ENCODE measurements at places on chromosomes 6 and 20.

- no peak for DNase-seq
Measured at GRCh38 chr6:166729658-166730057, 102.6 kb upstream of the RPS6KA2 start.

DNA sequence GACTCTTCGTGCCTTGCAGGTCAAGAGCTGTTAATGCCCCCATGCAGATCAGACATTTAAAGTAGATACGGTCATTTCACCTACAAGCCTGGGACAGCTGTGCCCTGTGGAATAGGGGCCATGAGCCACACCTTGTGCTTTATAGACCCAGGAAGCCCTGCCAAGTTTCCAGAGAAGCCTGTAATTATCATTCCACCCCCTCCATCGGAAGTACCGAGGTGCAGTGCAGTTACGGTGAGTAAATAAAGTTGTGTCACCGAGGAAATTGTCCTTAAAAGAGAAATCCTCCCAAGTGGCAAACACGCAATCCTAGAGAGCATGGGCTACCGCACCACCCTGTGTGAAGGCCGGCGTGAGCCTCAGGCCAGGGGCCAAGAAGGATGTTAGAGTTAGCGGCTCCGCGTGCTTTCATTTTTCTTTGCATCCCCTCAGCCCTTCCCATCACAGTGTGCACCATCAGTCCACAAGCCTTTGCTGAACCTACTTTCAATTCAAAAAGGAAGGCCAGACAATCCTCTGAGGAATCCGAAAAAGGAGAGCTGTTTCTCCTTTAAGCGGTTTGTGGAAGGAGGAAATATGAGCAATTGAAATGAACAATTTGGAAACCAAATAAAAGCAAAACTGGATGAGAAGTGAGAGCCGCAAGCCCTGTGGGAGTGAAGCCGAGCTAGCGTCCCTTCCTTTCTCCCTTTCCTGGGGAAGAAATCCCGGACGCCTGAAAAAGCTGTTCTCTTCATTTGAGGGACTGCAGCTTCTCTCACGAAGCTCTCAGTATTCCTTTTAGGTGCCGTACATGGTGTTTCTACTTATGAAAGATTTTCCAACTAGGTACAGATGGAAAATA is 183.3 kb upstream of the PDE10A start:
- DNase-seq = no peak

GRCh38 chr20:57996936-57997890 is 231.2 kb downstream of the ANKRD60 start:
- no peak for DNase-seq

GRCh38 chr6:69784595-69785377 is 12.0 kb downstream of the LMBRD1 start:
- no peak for DNase-seq

GRCh38 chr6:15109338-15110090 is 136.4 kb upstream of the JARID2 start:
- DNase-seq = no peak

- DNase-seq = no peak
Measured at GRCh38 chr6:141851063-141851462, 281.7 kb upstream of the GJE1 start.

DNA sequence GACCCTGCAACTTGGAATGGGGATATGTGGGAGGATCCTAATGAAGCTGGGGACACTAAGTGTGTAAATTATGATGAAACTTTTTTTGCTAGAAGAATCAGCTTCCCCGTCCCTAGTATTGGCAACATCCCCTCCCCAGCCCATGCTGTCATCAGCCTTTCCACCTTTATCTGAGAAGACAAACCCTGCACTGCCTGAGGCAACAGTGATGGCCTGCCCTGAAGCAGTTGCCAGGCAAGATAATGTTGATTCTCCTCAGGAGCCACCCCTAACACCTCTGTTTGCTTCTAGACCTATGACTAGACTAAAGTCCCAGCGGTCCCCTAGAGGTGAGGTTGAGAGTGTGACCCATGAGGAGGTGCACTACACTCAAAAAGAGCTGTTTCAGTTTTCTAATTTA is 27.1 kb downstream of the MICA start:
- no peak for DNase-seq

- no peak for DNase-seq
Measured at GRCh38 chr20:57508381-57508780, 16.6 kb downstream of the CTCFL start.

DNA sequence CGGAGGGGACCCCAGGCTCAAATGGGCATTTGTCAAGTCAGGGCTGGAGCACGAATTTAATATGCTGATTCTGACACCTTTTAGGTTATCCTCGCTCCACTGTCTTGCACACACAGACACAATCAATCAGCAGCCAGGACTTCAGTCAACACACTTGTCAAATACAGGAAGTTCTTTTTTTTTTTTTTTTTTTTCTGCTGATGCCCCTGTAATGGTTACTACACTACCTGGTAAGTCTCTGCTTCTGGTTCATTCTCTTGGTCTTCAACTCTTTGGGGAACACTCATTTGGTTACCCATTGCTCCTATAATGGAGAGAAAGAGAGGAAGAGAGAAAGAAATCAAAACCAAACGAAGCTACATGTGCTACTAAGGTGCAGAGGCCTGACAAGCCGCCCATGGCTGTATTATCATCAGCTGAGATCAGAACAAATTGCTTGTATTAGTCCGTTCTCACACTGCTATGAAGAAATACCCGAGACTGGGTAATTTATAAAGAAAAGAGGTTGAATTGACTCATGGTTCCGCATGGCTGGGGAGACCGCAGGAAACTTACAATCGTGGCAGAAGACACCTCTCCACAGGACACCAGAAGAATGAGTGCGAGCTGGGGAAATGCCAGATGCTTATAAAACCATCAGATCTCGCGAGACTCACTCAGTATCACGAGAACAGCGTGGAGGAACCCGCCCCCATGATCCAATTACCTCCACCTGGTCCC is 11.8 kb downstream of the BCAS1 start:
- DNase-seq = no peak

DNA sequence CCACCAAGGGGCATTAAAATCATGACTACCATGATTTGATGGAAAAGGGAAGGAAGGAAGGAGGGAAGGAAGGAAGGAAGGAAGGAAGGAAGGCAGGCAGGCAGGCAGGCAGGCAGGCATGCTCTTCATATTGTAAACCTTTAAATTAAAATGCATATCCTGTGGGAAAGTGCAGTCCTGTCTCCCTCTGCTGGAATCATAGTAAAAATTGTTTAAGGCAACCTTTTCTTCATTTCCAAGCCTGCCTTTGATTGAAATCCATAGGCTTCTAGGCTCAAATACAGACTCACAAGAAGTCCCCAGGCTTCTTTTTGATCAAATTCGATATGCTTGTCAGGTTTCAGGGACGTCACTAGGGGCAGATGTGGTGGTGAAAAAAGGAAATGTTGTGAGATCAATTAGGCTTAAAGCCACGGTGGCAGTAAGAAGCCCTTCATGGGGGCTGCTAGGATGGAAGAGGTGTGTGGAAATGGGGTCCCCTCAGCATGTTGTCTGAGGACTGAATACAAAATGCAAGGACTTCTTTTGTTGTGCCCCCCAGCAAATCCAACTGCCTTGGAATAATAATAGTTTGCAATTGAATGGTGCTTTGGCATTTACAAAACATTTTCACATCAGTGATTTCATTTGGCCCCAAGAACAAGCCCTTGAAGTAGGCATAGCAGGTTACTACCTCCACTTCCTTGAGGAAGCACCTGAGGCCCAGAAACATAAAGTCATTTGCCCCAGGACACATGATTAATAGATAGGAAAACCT is 25.6 kb upstream of the GABRR1 start:
- no peak for DNase-seq

GRCh38 chr6:47716207-47716606 is 17.8 kb downstream of the ADGRF4 start:
- no peak for DNase-seq

GRCh38 chr6:138692978-138693909 is 80.3 kb upstream of the CCDC28A start:
- peak; percentile 72 for DNase-seq

GRCh38 chr6:129312880-129313279 is 397.1 kb downstream of the ARHGAP18 start:
- DNase-seq = no peak

GRCh38 chr6:21340573-21340972 is 253.0 kb upstream of the SOX4 start:
- DNase-seq = no peak

DNA sequence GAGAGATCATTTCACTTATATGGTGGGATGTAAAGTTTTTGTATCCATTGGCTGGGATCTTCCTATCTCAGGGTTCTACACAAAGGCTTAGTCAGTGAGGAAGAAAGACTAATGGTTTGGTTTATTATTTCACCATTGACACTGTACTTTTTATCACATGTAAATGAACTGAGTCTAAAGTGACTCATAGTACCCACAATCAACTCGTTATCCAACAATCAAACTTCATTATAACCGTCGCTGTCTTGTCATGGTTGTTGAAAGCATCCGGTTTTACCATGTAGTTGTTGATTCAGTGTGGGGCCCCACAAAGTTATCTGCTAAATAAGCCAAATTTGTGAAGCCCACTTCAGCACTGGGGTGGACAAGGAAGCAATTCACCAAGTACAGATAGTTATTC is 55.8 kb upstream of the MTRF1L start:
- DNase-seq = no peak

GRCh38 chr20:12875510-12875909 is 133.3 kb upstream of the SPTLC3 start:
- DNase-seq = no peak

DNA sequence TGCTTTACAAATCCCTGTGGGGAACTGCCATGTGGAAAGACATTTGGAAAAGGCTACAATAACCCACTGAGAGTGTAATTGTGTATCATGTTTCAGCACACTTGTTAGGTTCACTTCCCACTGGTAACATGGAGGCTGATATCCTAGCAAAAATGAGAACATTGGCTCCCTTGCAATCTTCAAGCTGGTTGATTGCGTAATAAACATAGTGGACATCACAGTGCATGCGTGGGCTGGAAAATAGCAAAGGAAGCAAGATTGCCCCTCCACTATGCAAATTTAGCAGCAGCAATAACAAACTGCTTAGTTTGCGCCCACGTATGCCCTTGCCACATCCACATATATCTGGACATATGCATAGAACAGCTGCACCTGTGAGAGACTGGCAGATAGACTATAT is 410.2 kb downstream of the MEI4 start:
- no peak for DNase-seq

- DNase-seq = no peak
Measured at GRCh38 chr6:29619578-29620160, 13.3 kb downstream of the GABBR1 start.

DNA sequence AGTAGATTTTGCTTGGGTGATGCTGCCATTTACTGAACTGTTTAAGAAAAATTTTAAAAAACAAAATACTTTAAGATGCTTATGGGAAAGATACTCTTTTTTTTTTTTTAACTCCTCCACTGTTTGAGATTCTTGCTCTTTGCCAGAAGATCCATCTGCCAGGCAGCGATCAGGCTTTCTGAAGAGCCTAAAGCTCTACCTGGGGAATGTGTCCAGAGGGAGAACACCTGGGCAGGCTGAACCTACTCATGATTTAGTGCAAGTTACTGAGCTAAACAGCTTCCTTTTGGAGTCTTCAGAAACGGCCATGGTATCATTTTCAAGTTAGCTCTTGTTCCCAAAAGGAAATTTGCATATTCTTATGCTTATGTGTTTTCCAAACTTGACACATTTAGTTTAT is 23.5 kb upstream of the MLIP start:
- no peak for DNase-seq

GRCh38 chr6:53892707-53893106 is 97.9 kb downstream of the LRRC1 start:
- no peak for DNase-seq

- DNase-seq = no peak
Measured at GRCh38 chr6:158361961-158362669, 49.9 kb downstream of the TULP4 start.

DNA sequence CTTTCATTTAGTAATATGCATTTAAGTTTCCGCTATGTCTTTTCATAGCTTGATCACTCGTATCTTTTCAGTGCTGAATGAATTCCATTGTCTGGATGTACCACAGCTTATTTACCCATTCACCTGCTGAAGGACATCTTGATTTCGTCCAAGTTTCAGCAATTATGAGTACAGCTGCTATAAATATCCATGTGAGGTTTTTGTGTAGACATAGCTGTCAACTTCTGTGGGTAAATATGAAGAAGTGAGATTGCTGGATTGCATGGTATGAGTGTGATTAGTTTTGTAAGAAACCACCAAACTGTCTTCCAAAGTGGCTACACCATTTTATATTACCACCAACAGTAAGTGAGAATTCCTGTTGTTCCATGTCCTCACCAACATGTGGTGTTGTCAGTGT is 79.2 kb upstream of the STMND1 start:
- DNase-seq = no peak

GRCh38 chr20:25226433-25227316 is 21.2 kb upstream of the PYGB start:
- DNase-seq = no peak

DNA sequence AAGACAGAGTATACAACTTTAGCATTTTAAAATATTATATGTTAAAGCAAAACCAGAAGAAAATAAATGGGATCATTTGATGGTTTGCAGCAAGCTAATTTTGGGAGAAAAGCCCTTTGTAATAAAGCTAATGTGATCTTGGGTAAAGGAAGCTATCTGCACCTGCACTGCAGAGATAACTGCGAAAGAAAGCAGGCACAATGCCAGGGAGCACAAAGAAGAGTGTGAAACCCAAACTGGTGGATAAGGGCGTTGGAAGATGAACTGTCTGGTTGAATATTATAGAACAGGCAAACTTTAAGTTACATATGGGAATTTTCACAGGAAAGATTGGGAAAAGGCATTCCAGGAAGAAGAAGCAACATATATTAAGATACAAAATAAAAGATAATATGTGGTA is 179.2 kb upstream of the KHDRBS2 start:
- DNase-seq = no peak

- DNase-seq = no peak
Measured at GRCh38 chr20:57829805-57830514, 120.1 kb upstream of the PMEPA1 start.

DNA sequence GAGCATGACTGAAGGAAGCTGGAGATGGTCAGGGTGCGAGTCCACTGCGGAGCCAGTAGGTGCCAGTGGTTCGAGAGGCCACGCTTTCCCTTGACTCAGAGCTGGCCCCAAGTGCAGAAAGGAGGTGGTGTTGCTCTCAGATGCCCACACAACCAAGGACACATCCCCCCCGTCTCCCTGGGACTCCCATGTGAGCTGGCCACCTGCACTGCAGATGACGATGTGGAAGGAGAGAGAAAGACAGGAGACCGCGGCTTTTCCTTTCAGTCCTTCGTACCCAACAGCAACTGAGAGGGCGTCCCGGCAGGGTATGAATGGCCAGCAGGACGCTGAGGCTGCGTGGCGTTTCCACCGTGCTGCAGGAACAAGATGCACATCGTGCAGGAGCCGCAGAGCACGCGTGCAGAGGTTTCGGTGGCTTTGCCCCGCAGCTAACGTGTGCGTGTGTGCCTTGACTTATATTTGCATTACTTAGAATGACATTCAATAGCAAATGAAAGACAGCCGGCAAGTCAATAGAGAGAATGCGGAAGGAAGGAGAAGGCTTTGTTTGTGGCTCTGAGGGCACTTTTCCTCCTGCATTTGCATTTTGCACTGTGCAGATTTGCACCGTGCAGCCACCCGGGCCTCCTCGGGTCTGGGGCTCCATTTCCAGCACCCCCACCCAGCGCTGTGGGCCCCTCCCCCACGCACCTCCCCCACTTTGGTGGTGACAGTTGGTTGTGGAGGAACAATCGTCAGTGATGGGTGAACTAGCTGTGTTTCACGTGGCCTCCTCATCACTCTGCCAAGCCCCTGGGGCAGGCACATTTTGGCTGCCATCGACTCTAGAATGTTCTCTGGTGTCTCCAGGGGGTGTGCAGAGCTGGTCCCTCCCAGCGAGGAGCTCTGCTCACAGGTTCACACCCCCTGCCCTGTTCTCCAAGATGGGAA is 26.4 kb upstream of the BHLHE23 start:
- DNase-seq = no peak

All from natural killer cell treated with Interleukin-12 subunit alpha and Interleukin-12 subunit beta and Interleukin-15 and Interleukin-18, amount 100 ng/mL, for 72 hours (primary cell).